ENCODE measurements at places on chromosomes 7 and 10.

DNA sequence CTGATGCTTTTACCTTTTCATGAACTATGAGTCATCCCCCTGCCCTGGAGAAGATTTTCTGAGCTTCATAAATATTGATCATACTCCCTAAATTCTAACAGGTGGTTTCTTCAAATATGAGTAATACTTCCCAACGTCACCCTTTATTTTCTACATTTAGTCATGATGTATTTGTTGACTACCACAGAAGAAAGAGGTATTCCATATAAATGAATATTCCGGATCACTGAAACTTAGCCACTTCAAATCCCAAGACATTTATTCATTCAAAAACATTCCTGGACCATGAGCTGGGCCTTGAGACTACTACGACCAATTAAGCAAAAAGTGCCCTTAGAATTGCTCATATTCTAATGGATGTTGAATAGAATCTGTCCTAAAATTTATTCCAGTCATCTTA is 395.8 kb upstream of the NPVF start:
- DNase-seq = no peak

- DNase-seq = no peak
Measured at GRCh38 chr10:132867801-132868644, 74.3 kb downstream of the CFAP46 start.

GRCh38 chr10:87864496-87865059 is 1.2 kb downstream of the PTEN start:
- DNase-seq = no peak

DNA sequence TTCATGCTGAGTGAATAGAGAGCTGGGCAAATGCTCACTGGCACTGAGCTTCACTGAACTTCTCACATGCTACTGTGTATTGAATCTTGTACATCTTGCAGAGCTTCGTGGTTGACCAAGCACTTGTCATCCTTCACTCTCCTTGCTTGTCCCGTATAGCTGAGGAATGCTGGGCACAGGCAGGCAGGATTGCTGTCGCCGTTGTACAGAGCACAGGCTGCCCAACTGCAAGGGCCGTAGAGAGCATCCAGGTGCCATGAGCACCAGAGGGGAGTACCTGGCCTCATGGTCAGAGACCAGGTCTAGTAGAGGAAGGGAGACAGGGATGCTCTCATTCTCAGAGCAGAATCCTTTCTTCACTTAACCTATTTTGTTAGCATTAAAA is 99.8 kb upstream of the RET start:
- no peak for DNase-seq

GRCh38 chr7:63789378-63790176 is 209.1 kb upstream of the ZNF722 start:
- no peak for DNase-seq

DNA sequence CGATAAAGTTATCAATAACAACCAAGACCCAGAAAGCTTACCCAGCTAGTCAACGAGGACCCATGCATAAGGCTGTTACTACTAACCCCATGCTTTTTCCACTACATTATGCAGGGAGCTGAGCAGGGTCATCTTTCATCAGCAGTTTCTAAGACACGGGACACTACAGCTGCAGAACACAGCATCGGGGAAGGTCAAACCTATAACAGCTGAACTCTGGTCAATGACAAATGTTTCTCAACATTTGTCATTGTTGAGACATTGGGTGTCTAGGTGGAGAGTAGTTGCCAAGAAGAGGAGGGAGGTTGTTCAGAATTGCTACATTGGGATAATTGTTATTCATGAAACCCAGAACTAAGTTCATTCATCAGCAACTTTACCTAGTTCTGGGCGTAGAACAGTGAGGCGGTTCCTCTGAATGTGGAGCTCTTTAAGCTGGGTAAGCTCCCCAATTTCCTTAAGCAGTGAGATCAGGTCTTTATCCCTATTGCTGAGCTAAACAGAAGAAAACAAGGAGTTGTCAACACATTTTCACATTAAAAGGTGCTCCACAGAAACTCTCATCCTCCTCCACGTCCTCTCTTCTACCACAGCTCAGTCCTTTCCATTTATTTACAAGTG is 105.6 kb downstream of the ZNF22 start:
- no peak for DNase-seq

DNA sequence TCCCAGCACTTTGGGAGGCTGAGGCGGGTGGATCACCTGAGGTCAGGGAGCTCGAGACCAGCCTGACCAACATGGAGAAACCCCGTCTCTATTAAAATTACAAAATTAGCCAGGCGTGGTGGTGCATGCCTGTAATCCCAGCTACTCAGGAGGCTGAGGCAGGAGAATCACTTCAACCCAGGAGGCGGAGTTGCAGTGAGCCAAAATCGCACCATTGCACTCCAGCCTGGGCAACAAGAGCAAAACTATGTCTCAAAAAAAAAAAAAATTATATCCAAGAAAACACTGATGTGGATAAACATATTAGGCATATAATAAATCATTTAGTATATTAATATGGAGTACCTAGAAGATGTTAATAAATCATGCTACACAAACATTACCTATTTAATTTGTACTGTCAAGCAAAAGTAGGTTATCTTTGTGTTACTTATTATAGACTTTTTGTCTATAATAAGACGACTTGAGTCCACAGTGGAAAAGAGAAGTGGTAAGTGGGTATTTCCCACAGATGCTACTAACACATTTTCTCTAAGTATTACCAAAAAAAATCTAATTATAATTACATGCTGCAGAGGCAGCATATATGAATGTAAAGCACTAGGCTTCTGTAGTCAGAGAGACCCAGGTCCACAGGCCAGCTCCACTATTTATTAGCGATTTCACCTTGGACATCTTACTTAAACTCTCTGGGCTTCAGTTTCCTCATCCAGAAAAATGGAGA is 34.5 kb downstream of the DNMBP start:
- no peak for DNase-seq

DNA sequence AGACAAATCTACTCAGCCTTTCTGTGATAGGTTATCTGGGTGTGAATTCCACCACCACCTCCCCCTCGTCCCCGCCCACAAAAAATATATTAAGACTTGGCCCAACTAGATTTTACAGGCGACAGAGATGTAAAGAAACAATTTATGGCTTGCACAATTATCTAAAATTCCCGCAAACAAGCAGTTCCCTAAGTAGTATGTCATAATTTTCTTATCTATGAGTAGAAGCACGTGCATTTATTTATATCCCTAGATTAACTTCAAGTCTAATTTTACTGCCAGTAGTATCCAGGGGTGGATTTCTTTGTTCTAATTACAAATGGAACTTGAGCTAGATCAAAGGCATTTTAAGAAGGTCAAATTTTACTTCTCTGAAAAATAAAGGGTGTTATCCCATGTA is 1.7 kb downstream of the TSPAN12 start:
- DNase-seq = no peak

- no peak for DNase-seq
Measured at GRCh38 chr7:137850972-137851945, 4.5 kb upstream of the DGKI start.

GRCh38 chr7:92809760-92810573 is 26.4 kb downstream of the CDK6 start:
- DNase-seq = peak; percentile 91

- DNase-seq = no peak
Measured at GRCh38 chr10:10878963-10879362, 138.7 kb upstream of the CELF2 start.

- DNase-seq = no peak
Measured at GRCh38 chr7:147376192-147376591, 1214.4 kb upstream of the C7orf33 start.

DNA sequence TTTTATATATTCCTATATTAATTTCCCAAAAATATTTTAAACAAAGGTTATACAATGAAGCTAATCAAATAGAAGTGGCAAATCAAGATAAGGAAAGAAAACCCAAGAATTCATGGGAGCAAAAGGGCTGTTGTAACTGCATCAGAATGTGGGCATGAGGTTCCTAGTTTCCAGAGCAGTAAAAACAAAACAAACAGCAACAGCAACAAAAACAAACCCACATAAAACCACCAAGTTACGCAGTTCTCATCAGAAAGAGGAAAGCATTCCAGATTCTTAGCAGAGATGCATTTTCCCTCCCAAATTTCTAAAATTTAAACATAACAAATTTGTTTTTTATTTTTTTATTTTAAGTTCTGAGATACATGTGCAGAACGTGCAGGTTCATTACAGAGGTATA is 34.8 kb upstream of the MSMB start:
- peak; percentile 68 for DNase-seq

GRCh38 chr10:63637901-63638327 is 116.7 kb downstream of the REEP3 start:
- DNase-seq = no peak

GRCh38 chr10:78398382-78398781 is 364.7 kb downstream of the RPS24 start:
- DNase-seq = no peak

- no peak for DNase-seq
Measured at GRCh38 chr7:3691478-3692158, 390.6 kb downstream of the SDK1 start.

- DNase-seq = no peak
Measured at GRCh38 chr7:133117452-133117851, 35.6 kb upstream of the CHCHD3 start.

GRCh38 chr10:11280187-11280932 is 262.7 kb downstream of the CELF2 start:
- DNase-seq = no peak

- no peak for DNase-seq
Measured at GRCh38 chr7:25358926-25359325, 130.6 kb upstream of the NPVF start.

- DNase-seq = no peak
Measured at GRCh38 chr7:104206841-104207240, 972 bp downstream of the ORC5 start.

DNA sequence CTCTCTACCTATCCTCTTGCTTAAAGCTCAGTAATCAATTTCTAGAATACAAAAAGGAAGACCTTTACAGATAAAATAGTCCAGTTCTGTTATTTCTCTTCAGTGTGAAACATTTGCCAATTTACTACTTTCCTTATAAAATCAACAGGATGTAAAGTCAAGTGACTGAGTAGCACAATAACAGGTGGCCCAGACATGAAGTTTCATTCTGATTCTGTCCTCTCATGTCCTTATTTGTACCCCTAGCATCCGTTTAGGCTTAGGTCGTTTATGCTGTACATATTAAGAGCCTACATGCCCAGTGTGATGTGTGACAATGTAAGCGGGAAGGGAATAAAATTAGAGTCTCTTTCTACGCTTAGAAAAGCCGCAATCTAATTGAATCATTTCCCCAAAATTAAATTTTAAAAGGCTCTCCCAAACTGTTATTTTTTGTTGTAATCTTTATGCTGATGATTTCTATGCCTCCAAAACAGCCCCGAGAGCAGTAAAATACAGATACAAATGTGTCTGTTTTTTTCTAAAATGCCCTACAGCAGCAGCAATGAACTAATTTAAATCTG is 29.1 kb downstream of the EPC1 start:
- DNase-seq = no peak

- DNase-seq = no peak
Measured at GRCh38 chr7:134024739-134025138, 102.4 kb upstream of the LRGUK start.

DNA sequence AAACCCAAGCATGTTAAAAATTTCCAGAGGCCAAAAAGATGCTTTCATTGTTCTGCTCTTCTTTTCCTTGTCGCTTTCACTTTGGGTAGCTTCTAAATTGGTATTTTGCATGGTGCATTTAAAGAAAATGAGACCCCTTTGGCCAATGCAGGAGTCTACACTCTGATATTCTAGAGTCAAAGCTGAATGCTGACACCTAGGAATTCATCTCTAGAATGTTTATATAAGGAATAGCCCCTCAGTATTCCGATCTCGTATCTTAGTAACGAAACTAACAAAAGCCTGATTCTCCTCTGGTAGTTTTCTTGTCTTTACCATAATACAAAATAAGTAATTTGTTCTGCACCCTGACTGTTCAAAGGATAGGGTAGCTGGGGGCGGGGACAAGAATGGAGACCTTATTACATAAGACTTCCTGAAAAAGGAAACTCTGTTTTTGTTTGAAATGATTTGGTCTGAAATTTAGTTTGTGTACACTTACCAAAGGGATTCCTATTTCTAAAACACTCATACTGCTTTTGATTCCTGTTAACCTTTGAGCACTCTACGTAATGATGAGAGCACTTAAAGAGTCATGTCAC is 17.1 kb downstream of the IKZF1 start:
- no peak for DNase-seq

DNA sequence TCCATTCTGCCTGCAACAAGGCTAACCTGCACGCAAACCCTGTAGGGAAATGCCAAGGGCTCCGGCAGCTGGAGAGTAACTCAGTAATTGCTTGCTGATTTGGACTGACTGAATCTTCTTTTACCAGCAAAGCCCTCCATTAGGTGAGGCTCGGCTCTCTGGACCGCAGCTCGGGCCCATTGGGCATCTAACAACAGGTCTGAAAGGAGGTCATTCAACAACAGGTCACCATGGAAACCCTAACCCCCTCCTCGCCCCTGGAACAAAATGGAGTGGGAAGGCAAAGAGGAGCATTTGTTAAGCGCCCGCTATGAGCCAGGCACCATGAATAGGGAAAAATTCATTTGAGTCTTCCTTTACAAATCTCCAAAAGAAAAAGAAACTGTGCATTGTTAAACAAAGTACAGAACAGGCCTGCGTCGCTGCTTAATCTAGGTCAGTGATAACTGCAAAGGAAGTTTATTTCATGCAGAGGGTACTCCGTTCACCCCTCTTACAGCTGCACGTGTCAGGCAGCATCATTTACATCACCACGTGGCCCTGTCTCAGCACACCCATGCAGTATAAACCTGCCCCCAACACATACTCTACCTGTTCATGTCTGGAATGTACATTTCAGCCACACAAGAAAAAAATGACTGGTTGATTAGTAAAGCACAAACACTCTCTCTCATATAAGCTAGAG is 248.8 kb upstream of the NEBL start:
- DNase-seq = no peak

DNA sequence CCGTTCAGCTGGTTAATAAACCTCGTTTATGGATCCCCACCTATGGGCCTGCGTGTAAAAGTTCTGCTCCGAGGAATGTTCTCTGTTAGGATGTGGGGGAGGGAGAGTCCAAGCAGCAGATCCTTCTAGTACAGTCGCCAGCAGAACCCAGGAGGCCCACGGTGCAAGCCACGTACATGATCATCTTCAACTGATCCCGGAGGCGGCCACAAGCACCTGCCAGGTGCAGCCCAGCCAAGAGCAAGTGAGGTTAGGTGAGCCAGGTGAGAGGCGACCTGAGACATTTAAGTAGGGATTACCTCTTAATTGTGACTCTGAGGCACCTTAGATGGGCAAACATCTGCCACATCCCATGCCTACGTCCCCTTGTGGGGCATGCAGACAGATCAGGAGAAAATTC is 18.0 kb upstream of the FGFR2 start:
- no peak for DNase-seq

GRCh38 chr7:231030-231857 is 38.9 kb downstream of the FAM20C start:
- DNase-seq = no peak

GRCh38 chr7:44216521-44217222 is 15.9 kb downstream of the YKT6 start:
- no peak for DNase-seq

GRCh38 chr10:35545878-35546590 is 59.1 kb upstream of the GJD4 start:
- no peak for DNase-seq

- DNase-seq = no peak
Measured at GRCh38 chr10:108424656-108425055, 1260.2 kb upstream of the SORCS1 start.

- DNase-seq = no peak
Measured at GRCh38 chr7:35900651-35901050, 99.8 kb downstream of the SEPTIN7 start.
